ENCODE measurements at places on chromosomes 7 and 10.

- no peak for DNase-seq
These were observed 573.5 kb downstream of the TNS3 start for GRCh38 chr7:47008461-47008860.

GRCh38 chr7:88985295-88985694, 189.8 kb upstream of the TEX47 start:
- DNase-seq, result no peak

DNA sequence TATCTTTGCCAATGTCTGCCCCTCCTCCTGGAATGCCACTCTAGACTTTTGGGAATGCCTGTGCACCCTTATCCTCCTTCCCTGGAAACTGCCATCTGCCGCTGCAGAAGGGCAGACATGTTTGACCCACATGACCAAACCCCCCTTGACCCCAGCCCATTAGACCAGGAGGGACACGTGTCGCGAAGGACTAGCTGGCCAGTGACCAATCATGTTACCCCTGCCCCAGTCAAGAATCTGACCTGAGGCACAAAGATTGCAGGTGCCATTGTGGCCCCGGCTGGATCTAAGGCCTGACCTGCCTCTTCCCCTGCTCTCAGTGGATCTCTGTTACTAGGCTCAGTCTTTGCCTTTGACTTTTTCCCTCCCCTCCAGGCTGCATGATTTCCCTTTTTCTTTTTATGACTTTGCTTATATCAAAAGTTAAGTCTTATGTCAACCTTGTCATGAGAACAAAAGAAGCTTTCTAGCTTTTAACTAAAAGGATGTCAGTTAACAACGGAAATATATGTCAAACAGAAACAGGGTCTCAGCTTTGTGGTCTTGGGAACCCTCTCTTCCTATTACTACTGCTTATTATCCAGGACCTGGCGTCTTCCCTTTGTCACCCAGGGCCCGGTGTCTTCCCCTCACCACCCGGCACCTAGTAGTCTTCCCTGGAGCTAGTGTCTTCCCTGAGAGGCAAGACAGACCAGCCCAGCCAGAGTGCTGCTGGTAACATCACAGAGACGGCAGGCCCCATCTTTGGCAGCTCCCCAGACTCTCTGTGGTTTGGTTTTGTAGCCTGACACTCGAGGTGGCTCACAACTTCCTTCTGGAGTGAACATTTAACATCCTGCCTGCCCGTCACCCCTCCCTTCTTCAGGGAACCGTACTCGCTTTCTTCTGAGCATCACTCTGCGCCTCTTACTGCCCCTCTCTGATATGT, 24.4 kb upstream of the PPIF start:
- peak; percentile 80 for DNase-seq

DNA sequence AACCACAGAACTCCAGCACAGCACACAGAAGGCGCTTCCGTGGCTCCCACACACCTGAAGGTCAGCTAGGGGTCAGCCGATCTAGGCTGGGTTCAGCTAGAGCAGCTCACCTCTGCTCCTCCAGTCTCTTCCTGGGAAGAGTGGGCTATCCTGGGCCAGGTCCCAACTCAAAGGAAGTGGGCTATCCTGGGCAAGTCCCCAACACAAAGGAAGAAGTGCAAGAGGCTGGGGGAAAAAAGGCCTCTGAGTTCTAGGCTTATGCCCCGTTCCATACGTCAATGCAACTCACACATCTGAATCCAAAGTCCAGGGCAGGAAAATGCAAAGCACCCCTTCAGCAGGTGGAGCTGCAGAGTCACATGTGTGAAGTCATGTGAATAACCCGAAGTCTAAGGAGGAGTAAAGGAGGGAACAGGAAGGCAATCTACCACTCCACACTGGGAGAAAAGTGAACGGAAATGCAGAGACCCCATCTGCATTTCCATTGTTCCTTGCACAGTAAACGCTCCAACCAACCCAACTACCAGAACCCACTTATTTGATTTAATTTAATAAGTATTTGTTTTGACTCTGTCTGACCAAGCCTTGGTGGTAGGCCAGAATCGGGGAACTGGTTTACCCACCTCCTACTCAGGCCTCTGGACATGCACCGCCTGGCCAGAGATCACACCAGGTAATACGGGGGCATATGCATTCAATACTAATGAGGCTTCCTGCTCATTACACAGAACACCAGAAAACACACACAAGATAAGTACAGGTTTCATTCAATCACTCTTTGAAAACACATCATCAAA, 95.5 kb upstream of the RNF32 start:
- no peak for DNase-seq

GRCh38 chr7:80740778-80741545, 102.5 kb downstream of the CD36 start:
- DNase-seq, result no peak

All from sciatic nerve (tissue), 2 donors.